ENCODE measurements at places on chromosomes 5 and 9.

GRCh38 chr5:85920984-85921383 lies 696.8 kb upstream of the COX7C start:
- no peak for DNase-seq

- DNase-seq, result no peak
Measured at GRCh38 chr9:92960561-92961290, 13.4 kb downstream of the FGD3 start.

- no peak for DNase-seq
Measured at GRCh38 chr9:4883326-4883873, 90.7 kb downstream of the RCL1 start.

DNA sequence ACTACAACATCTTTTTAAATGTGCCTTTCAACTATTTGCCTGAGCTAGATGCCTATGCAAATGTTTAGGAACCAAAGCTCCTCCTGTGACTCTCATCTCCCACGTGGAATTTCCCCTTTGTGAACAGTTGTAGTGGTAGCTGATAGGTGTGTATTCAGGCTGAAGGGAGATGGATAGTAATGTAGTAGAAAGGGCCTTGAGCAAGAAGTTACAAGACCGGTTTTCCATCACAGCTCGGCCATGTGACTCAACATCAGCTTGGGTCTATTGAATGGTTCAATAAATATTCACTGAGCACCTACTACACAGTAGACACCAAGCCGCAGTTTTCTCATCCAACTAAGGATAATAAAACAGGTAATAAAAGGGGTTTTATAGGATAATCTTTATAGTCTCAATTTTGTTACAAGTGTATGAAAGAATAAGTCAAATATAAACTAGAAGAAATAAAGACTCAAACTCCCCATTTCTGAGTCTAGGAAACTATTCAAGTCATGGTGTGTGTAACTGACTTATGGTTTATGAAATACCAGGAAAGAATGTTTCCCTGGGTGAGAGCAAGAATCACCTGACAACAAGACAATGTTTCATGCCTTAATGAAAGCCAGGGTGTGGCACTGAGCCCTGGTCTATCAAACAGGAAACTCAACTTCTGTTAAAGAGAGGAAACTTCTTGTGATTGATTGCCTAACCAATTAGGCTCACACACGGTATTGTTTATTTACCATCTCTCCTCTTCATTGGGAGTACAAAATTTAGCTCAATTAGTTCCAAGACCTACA lies 187.1 kb upstream of the SPEF2 start:
- DNase-seq, result no peak

- no peak for DNase-seq
Measured at GRCh38 chr5:61941637-61942036, 364.4 kb upstream of the KIF2A start.

GRCh38 chr5:73890569-73890968 lies 264.6 kb downstream of the ARHGEF28 start:
- no peak for DNase-seq

GRCh38 chr9:3473405-3473804 lies 52.4 kb downstream of the RFX3 start:
- no peak for DNase-seq

GRCh38 chr9:133488686-133489252 lies 9.9 kb upstream of the SLC2A6 start:
- DNase-seq, result no peak

DNA sequence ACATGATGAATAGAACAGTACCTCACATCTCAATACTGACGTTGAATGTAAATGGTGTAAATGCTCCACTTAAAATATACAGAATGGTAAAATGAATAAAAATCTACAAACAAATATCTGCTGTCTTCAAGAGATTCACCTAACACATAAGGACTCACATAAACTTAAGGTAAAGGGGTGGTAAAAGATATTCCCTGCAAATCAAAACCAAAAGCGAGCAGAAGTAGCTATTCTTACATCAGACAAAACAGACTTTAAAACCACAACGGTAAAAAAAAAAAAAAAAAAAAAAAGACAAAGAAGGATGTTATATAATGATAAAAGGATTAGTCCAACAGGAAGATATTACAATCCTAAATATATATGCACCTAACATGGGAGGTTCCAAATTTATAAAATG lies 214.0 kb upstream of the MAST4 start:
- no peak for DNase-seq

- no peak for DNase-seq
Measured at GRCh38 chr9:4508907-4509589, 18.8 kb downstream of the SLC1A1 start.

GRCh38 chr5:168897387-168898122 lies 318.4 kb upstream of the PANK3 start:
- DNase-seq, result no peak

DNA sequence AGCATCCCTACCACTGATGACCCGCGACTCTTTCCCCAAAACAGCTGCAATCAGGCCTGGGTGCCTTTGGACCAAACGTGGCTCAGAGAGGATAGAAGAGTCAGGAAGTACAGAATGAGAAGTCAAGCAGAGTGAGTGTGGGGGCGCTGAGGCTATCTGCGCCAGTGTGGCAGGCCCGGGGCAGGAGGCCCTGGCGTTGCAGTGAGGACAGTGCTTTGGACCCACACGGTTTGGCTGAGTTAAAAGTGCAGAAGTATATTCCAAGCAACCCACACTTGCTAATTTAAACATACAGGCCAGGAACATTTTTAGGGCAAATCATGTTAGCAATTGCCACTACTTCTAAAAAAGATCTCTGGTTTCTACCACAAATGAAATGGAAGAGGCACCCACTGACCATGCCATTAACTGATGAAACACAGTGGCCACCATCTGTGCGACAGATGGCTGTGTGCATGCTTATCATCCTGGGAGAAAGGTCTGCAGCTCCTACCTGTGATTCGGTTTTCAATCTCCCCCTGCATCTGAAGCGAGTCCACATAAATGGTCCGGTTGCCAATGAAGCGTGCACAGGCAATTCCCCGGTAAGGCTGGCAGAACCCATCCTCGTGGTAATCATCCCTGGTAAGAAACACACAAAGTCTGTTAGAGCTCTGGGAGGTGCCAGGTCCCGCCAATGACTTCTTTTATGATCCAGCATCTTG lies 213.0 kb downstream of the ROR2 start:
- no peak for DNase-seq

DNA sequence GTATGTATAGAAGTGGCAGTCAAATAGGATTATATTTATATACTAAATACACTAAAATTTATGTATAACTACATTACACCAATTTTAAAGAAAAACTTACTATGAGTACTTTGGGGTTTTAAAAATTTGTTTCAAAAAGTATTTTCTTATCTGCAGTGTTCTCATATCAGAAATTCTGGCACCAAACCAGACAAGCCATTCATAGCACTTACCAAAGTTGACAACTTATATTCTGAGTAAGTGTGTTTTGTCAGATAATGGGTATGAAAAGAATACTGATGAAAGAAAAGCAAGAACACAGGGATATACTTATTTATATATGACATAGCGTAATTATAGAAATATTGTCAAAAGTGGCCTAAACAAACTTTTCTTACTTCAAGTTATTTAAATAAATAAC lies 67.5 kb downstream of the SPEF2 start:
- no peak for DNase-seq

DNA sequence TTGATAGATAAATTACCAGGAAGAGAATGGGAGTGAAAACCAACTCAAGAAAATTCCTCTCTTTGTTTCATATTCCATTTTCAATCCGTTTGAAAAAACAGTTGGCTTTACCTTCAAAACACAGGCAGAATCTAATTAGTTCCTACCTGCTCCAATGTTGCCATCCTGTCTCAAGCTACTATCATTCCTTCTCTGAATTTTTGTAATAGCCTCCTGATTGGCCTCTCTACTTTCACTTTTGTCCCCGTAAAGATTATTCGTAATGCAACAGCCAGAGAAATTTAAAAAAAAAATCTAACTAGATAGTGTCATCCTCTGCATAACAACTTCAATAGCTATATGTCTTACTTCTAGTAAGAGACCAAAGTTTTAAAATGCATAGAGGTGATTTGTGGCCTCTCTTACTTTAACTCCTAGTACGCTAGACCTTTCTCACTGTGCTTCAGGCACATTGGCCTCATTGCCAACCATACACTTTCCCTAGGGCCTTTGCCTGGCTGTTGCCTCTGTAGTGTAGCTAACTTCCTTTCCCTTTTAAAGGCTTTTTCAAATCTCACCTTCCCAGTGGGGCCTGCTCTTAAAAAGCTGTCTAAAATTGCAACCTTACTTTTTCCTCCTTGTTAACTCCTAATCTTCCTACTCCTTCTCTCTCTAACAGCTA lies 311.3 kb upstream of the GRIN3A start:
- no peak for DNase-seq

- no peak for DNase-seq
Measured at GRCh38 chr5:147310059-147310704, 75.4 kb downstream of the STK32A start.
